NCI-H187 (cell line): ENCODE measurements at places on chromosomes 3 and 15.

DNA sequence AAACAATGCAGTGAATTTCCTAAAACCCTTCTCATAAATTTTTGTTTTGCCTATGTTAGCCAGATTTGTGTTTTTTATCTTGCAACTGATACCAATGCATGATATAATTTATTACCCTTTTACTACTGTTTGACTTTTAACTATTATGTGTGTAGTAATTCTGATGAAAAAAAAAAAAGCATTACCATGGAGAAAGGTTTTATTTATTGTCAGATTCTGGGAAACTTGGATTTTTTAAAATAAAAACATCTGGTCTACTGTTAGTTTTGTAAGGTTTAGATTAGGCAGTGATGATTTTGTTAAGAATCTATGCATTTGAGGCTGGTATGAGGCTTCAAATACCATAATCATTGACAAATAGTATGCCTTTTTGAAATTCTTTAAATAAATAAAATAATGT is 470.4 kb upstream of the ROBO1 start:
- no peak for DNase-seq

GRCh38 chr3:142497729-142498128 is 49.9 kb upstream of the XRN1 start:
- DNase-seq = no peak

GRCh38 chr3:69239063-69239462 is 116.7 kb upstream of the LMOD3 start:
- no peak for DNase-seq

- no peak for DNase-seq
These were observed 124.6 kb upstream of the GBE1 start for GRCh38 chr3:81886081-81886480.

DNA sequence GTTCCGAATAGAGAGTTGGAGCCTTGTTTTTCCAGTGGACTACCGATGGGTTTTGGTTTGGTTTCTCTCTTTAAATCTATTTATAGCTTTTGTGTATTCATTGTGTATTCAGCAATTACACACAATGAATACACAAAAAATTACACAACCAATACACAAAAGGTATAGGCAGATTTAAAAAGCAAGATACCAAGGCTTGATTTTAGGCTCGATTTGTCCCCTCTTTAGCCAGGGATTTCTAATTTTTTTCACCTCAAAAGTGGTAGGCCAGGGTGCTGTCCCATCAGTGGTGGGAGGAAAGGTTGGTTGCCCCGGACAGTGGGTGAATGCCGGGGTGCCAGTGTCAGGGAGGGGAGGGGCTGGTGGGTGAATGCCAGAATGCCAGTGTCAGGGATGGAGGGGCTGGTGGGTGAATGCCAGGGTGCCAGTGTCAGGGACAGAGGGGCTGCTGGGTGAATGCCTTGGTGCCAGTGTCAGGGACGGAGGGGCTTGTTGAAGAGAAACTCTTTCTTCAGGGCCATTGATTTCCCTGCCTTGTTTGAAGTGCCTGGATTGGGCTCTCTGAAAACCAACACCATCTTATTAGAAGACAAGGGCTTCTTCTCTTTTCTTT is 186.2 kb downstream of the GOLGA6L6 start:
- DNase-seq = no peak

- no peak for DNase-seq
These were observed 189.7 kb upstream of the GBE1 start for GRCh38 chr3:81951106-81951505.

GRCh38 chr15:73391128-73391872 is 22.5 kb upstream of the HCN4 start:
- no peak for DNase-seq

DNA sequence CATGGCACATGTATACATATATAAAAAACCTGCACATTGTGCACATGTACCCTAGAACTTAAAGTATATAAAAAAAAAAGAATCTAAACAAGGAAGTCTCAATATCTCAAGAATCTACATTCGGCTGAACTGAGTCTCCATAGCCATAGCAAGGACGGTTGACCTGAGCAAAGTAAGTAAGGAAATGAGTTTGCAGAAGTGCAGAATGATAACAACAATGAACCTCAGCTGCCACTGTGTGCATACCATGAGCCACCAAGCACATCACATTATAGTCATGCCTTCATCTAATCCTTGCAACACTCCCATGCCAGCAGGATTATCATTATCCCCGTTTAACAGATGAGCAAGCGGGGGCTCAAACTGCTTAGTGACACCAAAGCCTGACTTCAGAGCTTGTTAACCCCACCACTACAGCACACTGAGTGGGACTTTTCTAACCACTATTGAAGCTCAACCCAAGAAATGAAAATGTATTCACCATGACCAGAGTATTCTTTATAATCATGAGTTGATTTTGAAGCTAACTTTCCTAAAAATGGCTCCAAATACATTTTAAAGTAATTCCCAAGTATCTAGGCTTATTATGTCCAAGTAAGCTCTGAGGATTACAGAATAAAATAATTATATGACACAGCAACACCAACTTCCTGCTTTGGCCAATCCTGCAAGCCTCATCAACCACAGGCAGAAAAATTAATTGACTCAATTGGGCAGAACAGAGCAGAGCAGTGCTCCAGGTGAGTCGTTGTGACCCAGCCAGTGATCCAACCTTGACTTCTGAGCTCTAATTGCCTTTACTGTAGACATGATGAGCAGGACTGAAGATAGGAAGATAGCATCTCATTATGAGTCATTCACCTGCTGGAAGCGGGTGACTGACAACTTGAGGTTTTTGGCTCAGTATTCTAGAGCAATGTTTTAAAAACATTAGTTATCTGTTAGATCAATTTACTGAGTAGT is 47.3 kb upstream of the IL12A start:
- DNase-seq = no peak

DNA sequence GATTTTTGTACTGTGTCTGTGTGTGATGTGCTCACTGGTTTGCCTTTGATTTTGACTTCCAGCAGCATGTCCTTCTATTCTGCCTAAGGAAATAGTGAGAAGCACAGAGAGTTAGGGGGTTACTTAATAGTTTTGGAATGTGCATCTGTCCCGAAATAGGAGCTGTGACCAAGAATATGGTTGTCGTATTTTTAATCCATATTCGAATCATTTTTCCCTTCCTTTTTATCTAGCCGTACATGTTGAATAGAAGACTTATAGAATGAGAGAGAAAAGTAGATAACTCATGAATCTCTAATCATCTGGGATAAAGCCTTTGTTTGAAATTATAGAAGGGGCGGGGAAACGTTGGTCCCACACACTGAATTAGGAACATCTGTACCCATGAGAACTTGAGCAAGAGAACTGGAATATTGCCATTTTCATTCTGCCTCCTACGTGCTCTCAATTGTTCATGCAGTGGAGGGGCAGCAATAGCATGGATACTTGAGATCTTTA is 23.6 kb downstream of the CRTC3 start:
- DNase-seq = no peak

GRCh38 chr15:68818066-68818768 is 2.5 kb downstream of the ANP32A start:
- DNase-seq = no peak

- no peak for DNase-seq
These were observed 762.3 kb downstream of the TUSC7 start for GRCh38 chr3:117471831-117472230.

DNA sequence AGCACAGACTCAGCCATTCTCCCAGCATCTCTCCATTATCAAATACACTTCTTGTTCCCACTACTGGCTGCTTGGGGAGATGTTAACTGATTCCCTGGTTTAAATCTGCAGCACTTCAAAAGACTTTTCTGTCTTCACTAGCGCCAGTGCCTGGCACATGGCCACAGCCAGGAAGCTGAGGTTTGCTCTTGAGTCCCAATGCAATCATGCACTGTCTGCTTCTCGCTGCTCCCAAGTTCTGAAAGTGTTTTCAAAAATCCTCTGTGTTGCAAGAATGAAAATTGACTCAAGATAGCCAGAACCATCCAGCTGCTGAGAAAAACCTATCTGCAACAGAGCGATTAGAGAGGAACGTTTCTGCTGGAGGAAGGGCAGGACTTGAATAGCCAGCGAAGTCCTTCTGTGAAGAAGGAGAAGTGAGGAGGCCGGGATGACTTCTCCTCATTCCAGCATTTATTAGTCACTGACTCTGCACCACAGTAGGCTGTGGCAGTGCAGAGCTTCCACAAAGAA is 358.4 kb upstream of the NR2F2 start:
- DNase-seq = no peak

DNA sequence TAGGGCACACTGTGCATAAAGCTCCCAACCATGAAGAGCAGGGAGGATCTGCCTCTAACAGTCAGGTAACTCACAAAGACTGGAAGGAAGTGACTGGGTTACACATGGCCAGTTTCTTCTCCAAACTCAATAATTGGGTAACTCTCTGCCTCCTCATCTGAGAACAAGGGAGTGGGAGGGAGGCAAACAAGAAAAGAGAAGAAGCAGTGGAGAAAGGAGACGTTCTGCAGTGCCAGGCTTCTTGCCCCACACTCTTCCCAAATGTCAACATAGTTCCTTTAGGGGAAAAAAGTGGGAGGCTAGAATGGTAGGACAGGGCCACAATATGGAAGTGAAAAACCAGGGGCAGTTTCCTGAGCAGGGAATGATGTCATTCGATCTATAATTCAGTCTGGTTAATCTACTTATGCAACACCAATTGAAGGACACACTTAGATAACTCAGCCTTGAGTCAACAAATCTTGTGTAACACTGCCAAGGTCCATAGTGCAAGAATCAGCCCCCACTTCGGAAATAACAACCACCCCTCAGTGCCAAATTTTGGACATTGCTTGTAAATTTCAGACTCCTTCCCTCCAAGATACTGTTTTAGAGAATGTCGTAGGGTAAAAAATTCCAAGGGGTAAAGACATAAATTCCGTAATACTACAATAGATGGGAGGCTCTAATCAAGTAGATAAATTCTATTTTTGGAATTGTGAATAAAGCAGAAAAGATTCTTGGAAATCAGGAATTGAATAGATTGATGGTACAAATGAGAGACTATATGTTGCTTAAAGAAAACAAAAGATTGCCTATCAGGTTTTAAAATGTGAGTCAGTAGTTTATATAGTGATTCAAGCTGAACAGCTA is 143.0 kb downstream of the LPP start:
- DNase-seq = no peak

GRCh38 chr15:88321271-88321670 is 64.7 kb upstream of the NTRK3 start:
- DNase-seq = no peak

- DNase-seq = no peak
These were observed 11.3 kb downstream of the SHISA5 start for GRCh38 chr3:48492461-48493202.

DNA sequence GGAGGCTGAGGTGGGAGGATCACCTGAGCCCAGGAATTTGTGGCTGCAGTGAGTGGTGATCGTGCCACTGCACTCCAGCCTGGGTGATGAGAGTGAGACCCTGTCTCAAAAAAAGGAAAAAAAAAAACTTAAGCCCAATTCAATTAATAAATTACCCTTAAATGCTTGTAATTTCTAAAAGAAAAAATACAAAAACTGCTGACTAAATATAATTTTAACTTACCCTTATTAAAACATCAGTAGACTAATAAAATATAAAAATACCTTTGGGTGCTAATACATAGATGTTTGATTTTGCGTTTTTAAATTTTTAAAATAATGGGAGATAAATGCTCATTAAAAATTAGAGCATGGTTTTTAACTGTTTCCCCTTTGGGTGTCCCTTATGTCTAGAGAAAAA is 17.5 kb upstream of the SLC25A26 start:
- DNase-seq = no peak

- no peak for DNase-seq
These were observed 428.8 kb upstream of the TBL1XR1 start for GRCh38 chr3:177626045-177626444.

GRCh38 chr15:25936004-25936403 is 72.9 kb upstream of the ATP10A start:
- DNase-seq = no peak

- DNase-seq = no peak
These were observed 282.6 kb upstream of the MCTP2 start for GRCh38 chr15:93948726-93949125.

DNA sequence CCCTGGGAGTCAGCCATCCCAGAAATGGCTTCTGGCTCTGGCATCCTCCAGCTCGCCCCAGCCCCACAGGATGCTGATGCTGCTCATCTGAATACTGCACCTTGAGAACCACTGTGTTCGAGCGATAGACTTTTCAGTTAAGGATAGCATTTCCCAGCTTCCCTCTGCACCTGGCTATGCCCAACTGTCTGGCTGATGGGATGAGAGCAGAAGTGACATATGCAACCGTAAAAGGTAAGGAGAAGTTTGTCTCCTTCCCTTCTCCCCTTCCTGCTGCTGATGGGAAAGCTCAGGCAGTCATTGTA is 9.7 kb upstream of the HHATL start:
- DNase-seq = no peak
